PC-3 (cell line): ENCODE measurements at places on chromosomes 16 and 17. TPM values are rescaled to one million over a fixed set of nuclear protein-coding genes. Genes with fewer than 3 reads are reported as not detected.
A peak's percentile ranks its signal among the peaks of the same experiment; 100 is the strongest.

KRT17 gene
- total RNA-seq, result 92.1 and 115 TPM in 2 replicates

HEATR9 gene
- total RNA-seq, result not detected in 2 replicates

CDR2L gene
- 35.8 and 50.9 TPM in 2 replicates for total RNA-seq

CDRT15 gene
- not detected in 2 replicates for total RNA-seq

LGALS9B gene
- not detected in 2 replicates for total RNA-seq

CIBAR2 gene
- not detected in 2 replicates for total RNA-seq

DNA sequence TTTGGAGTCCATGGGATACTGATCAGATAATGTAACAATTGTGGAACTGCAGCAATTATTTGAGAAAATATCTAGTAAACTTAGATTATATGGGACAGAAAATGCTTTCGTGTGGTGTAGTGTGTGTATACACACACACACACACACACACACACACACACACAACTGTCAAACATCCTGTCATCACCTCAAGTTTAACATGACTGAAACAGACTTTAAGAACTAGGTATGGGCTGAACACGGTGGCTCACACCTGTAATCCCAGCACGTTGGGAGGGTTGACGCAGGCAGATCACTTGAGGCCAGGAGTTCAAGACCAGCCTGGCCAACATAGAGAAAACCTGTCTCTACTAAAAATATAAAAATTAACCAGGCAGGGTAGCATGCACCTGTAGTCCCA lies 544 bp upstream of the EVI2A start:
- H3K36me3 ChIP-seq, result no peaks in the 10 kb centered on the region
- peaks cover 18% of the 10 kb centered on the region for H3K4me1 ChIP-seq
- no peak overlapping the region for H3K4me3 ChIP-seq

GRCh38 chr17:17921192-17922069 lies 50.8 kb downstream of the TOM1L2 start:
- H3K27ac ChIP-seq, result peak overlapping the region; percentile 86
- no peaks in the 10 kb centered on the region for H3K36me3 ChIP-seq
- peak; percentile 98 for DNase-seq
- peaks cover 48% of the 10 kb centered on the region for H3K4me1 ChIP-seq
- H3K27me3 ChIP-seq, result no peaks in the 10 kb centered on the region

GRCh38 chr17:57993471-57994365 lies 5.7 kb upstream of the VEZF1 start:
- H3K27me3 ChIP-seq, result no peaks in the 10 kb centered on the region
- DNase-seq, result no peak
- H3K27ac ChIP-seq, result no peak overlapping the region
- no peak overlapping the region for H3K4me3 ChIP-seq
- H3K36me3 ChIP-seq, result peaks cover 17% of the 10 kb centered on the region

DNA sequence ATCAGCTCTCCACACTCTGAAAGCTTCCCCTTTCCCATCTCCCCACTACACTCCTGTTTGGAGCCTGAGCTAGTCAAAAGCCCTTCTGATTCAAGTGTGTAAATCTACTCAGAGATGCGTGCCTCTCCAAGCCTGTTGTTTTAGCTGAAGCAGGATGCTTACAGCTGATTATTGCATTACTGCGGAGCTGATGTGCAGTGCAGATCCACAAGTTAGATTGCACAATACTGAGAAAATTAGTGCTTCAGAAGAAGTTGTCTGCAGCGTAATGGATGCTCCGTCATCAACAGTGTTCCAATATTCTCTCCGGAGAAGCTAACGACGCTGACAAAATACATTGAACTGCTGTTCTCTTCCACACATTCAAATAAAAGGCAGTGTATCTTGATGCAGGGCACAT lies 44.8 kb upstream of the NLRP1 start:
- DNase-seq, result no peak
- H3K36me3 ChIP-seq, result no peaks in the 10 kb centered on the region
- H3K27me3 ChIP-seq, result peaks cover 8% of the 10 kb centered on the region
- no peaks in the 10 kb centered on the region for H3K4me1 ChIP-seq

DNA sequence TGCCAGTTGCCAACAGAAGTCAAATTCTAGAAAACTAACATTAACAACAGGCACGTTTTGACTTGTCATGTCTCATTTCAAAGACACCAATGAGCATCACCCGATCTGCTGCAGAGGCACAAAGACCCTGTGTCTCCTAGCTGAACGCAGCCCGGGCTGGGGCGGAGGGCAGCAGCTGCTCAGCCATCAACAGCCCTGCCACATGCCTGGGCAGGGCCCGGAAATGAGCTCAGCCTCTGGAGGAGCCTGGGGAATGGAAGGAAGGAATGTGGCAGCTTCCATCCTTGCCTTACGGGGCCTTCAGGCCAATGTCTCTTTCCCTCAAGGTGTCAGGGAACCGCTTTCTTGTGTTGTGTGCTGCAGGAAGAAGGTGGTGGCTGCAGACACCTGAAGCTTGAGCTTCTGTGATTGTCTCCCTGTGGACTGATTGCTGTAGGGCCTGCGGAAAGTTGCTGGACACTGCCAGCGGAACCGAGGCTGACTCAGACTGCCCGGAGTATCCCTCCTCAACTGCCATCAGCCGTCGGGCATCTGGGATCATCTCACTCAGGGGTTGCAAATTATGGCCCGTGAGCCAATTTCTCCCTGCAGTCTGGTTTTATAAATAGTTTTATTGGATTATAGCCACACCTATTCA lies 7.3 kb downstream of the CDH13 start:
- DNase-seq, result peak; percentile 25
- no peaks in the 10 kb centered on the region for H3K27me3 ChIP-seq
- H3K36me3 ChIP-seq, result no peaks in the 10 kb centered on the region
- no peak overlapping the region for H3K27ac ChIP-seq
- peaks cover 47% of the 10 kb centered on the region for H3K4me1 ChIP-seq

DNA sequence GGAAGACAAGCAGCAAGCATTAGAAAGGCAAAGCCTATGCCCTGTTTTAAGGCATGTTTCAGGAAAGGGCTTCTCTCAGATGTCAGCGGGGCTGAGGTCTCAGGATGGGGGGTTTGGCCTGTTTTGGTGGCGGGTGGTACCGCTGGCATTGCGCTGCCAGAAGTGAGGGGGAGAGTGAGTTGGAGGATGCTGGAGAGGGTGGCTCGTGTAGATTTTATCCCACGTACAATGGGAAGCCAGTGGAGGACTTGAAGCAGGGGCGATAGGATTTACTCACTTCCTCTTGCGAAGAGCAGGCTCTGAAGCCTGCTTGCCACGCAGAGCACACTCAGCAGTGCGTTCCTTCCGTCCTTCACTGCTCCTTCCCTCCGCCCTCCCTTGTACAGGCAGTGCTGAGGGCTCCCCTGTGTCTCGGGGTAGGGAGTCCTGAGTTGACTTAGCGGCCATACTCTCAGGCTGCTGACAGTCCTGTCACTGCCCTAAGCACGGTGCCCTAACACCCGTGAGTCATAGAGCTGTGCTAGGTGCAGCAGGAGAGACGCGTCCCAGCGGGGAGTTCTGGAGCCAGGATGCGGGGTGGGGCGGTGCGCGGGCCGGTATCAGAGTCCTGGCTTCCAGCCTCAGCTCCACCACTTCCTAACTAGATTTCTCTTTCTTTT lies 113.1 kb downstream of the SNX29 start:
- no peak overlapping the region for H3K4me3 ChIP-seq
- DNase-seq, result no peak
- no peak overlapping the region for H3K27ac ChIP-seq
- peaks cover 11% of the 10 kb centered on the region for H3K4me1 ChIP-seq
- no peaks in the 10 kb centered on the region for H3K27me3 ChIP-seq

DNA sequence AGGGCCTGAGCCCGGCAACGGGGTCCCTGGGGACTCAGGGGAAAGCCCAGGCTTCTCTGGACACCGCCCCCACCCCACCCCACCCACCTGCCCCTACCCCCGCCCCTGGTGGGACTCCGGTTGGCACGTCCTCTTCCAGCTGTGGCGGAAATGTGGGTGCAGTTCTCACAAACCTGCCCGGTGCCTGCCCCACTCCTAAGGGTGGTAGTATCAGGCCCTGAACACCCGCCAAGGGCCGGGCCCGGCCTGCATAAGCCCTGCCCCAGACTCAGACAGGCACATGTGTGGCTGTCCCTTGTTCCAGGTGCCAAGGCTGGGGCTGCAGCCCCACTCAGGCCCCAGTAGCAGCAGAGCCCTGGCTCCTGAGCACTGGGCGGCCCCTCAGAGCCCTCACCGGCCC lies 58.1 kb downstream of the ACTG1 start:
- no peak for DNase-seq
- no peaks in the 10 kb centered on the region for H3K27me3 ChIP-seq
- H3K27ac ChIP-seq, result no peak overlapping the region
- H3K36me3 ChIP-seq, result no peaks in the 10 kb centered on the region
- H3K4me3 ChIP-seq, result no peak overlapping the region

GRCh38 chr16:49701065-49701685 lies 154.7 kb downstream of the ZNF423 start:
- no peaks in the 10 kb centered on the region for H3K4me1 ChIP-seq
- H3K27me3 ChIP-seq, result peaks cover 23% of the 10 kb centered on the region
- H3K36me3 ChIP-seq, result no peaks in the 10 kb centered on the region

GRCh38 chr16:15781650-15782049 lies 75.2 kb downstream of the MYH11 start:
- DNase-seq, result no peak
- no peaks in the 10 kb centered on the region for H3K4me1 ChIP-seq
- H3K36me3 ChIP-seq, result no peaks in the 10 kb centered on the region
- no peaks in the 10 kb centered on the region for H3K27me3 ChIP-seq

GRCh38 chr16:64450177-64450576 lies 671.7 kb downstream of the CDH11 start:
- no peaks in the 10 kb centered on the region for H3K36me3 ChIP-seq
- DNase-seq, result peak; percentile 65
- H3K27ac ChIP-seq, result peak overlapping the region; percentile 61
- H3K27me3 ChIP-seq, result no peaks in the 10 kb centered on the region
- no peak overlapping the region for H3K4me3 ChIP-seq
- peaks cover 38% of the 10 kb centered on the region for H3K4me1 ChIP-seq

DNA sequence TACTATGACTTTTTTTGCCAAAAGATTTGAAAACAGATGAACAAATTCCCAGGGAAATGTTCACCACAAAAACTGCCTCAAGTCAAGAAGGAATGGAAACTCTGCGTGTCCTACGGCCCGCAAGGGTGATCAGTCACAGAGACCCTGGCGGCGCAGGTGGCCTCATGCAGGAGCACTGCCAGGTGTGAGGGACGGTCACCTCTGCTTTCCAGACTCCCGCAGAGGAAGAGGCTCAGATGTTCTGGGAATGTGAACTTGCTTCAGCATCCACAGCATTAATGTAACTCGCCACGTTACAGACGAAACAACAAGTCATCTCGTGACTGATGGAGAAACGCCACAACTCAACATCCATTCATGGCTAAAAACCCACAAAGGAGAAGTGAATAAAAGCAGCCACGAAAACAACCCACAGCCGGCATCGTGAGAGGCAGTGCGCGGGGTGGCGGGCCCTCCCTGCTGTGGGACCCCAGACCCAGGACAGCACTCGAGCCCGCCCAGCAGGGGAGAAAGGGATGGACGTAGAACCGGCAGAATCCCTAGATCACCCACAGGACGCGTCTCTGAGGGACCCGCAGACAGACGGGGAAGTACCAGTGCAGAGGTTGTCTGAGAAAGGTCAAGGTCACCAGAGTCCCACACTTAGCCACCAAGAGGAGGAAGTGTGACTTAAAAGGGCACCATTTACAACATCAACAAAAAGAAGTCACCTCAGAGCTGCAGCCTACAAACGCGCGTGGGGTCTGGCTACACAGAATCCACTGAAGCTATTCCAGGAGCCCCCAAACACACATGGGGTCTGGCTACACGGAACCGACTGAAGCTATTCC lies 76.9 kb upstream of the GNG13 start:
- no peak overlapping the region for H3K4me3 ChIP-seq
- H3K4me1 ChIP-seq, result no peaks in the 10 kb centered on the region
- DNase-seq, result no peak
- H3K27ac ChIP-seq, result no peak overlapping the region

DNA sequence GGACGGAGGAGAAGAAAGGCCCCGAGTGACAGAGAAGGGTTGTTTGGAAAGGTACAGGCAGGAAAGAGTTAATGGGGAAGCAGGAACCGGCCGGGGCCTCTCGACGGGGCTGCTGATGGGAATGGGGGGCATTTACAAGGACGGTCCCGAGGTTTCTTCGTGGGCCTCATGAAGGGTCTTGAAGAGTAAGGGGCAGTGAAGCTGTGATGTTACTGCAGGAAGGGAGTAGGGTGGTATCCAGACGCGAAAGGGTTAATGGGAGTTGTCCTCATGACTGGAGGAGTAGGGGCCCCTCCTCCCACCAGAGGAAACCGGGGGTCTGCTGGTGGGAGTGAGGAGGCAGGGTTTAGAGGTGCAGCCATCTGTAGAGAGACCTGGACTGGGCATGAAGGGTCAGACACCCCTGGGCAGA lies 481 bp downstream of the PDK2 start:
- no peaks in the 10 kb centered on the region; the same call in 1 of the 2 replicates for H3K36me3 ChIP-seq
- no peak for DNase-seq
- no peaks in the 10 kb centered on the region for H3K27me3 ChIP-seq
- H3K27ac ChIP-seq, result no peak overlapping the region
- peak overlapping the region; percentile 88 for H3K4me3 ChIP-seq
- H3K4me1 ChIP-seq, result peaks cover 14% of the 10 kb centered on the region

- H3K4me1 ChIP-seq, result peaks cover 36% of the 10 kb centered on the region
- no peaks in the 10 kb centered on the region for H3K27me3 ChIP-seq
- H3K27ac ChIP-seq, result peak overlapping the region; percentile 87
- peak overlapping the region; percentile 51 for H3K4me3 ChIP-seq
- no peaks in the 10 kb centered on the region for H3K36me3 ChIP-seq
Observed at GRCh38 chr16:87464691-87465300, 28.0 kb downstream of the ZCCHC14 start.

DNA sequence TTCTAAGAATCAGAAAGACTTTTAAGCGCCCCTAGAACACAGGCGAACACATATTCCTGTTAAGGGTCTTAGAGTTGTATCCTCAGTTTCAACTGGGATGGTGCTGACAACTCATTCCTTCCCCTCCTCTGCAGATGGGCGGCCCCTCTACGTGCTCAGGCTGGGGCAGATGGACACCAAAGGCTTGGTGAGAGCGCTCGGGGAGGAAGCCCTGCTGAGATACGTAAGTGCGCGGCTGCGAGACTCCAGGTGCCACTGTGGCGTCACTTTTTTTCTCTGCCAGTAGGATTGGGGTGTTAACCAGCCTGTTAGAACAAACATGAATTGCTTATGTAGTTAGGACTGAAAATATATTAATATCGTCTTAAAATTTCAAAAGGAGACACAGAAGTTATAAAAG lies 62.7 kb downstream of the SEC14L1 start:
- peaks cover 70% of the 10 kb centered on the region for H3K36me3 ChIP-seq
- H3K4me1 ChIP-seq, result no peaks in the 10 kb centered on the region

- H3K36me3 ChIP-seq, result no peaks in the 10 kb centered on the region
- DNase-seq, result no peak
- H3K27me3 ChIP-seq, result no peaks in the 10 kb centered on the region
- peak overlapping the region; percentile 93; the same call in 1 of the 2 replicates for H3K27ac ChIP-seq
- peaks cover 40% of the 10 kb centered on the region for H3K4me1 ChIP-seq
Observed at GRCh38 chr17:6508519-6509030, 47.8 kb downstream of the PITPNM3 start.

DNA sequence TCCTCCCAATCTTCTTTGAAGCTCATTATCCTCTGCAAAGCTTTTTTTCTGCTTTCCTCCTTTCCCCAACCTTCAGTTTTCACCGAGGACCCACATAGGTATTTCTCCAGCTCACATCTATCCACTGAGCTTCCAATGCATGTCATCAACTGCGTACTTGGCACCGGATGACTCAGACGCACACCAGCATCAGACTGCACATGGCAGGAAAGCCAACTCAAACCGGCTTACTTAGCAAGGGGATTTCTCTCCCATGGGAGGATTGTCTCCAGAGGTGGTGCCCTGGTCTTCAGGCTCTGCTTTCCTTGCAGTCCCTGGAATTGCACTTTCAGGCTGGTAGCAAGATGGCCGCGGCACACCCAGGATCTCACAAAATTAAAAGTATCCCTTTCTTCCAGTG lies 1.7 kb upstream of the AKTIP start:
- peaks cover 22% of the 10 kb centered on the region for H3K4me1 ChIP-seq
- H3K27ac ChIP-seq, result no peak overlapping the region
- H3K36me3 ChIP-seq, result no peaks in the 10 kb centered on the region
- no peak for DNase-seq

GRCh38 chr17:12665263-12666210 lies at the start of gene MYOCD:
MYOCD (plus strand) TSS chr17:12665890; CDS start chr17:12666189, 299 bp downstream.
- no peak for DNase-seq
- H3K27me3 ChIP-seq, result peaks cover 68% of the 10 kb centered on the region
